GM12891 (cell line): ENCODE measurements at places on chromosomes 12 and 14.

- no peak for DNase-seq
These were observed 489.8 kb upstream of the FLRT2 start for GRCh38 chr14:85040046-85040685.

DNA sequence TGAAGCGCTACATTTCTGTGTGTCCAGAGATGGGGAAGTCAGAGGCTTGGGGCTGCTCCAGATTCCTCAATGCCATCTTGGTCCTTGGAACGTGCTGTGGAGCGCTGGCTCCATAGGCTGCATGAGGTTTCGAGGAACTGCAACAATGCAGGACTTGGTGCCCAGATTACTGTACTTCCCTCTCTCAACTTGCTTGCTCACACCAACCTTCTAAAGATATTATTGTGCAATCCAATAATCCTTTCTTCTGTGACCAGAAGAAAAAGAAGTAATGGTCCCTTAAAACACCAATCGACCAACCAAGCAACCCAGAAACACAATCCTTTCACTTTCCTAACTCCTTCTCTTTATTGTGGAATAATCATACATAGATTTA, 3.7 kb downstream of the PRICKLE1 start:
- no peak for DNase-seq

DNA sequence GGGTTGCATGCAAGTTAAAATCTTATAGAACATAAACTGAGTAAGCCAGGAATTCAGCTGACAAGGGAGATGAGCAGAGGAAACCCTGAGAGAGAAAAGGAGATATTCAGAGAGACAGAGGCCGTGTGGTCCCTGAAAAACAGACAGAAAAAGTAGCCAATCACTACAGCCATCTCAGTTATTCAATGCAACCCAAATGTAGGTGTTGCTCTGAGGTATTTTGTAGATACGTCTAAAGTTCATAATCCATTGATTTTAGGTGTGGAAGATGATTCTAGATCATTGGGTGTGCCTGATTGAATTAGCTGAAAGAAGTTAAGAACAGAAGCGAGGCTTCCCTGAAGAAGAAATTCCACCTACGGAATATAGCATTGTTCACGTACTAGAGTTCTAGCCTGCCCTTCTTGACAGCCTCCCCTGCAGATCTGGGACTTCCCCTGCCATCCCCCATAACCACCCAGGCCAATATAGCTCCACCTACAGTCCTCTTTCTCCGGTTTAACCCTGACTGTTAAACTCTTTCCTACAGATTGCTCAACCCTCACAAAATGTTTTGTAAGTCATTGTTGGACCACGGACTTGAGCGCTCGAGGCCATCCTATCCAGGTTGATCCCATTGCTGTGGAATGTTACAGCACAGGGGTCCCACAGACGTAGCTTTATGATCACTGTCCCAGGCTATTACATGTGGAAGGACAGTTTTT, 21.7 kb downstream of the AICDA start:
- peak; percentile 50 for DNase-seq

DNA sequence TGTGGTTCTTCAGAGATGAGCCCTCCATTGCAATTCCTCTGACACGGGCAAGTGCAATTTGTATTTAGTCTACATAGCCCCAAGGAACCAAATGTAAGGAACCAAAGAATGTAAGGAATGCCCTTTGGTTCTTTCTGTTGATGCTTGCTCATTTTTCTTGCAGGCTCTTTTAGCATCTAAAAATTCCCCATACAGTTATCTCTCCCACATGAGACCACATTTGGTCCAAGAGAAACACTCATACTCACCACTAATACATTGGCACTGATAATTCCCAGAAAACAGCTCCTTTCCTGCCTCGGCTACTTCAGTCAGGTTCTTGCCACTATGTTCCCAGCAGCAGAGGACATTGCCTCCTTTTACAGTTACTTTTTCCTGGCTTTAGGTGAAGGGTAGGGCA, 332.6 kb downstream of the AEBP2 start:
- no peak for DNase-seq

DNA sequence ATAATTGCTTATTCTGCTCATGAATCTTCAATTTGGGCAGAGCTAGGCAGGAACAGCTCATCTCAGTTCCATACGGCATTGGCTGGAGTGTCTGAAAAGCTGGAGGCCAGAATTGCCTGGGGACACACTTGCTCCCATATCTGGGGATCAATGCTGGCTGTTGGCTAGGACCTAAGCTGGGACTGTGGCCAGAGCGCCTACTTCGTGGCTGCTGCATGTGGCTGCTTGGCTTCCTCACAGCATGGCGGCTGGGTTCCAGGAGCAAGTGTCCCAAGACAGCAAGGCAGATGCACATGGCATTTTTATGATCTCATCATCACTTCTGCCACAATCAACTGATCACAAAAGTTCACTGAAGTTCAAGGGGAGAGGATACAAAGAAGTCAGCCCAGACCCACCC, 200.2 kb downstream of the TTC8 start:
- no peak for DNase-seq

- DNase-seq = no peak
These were observed 359.4 kb upstream of the DCN start for GRCh38 chr12:91542067-91542466.

GRCh38 chr12:71904629-71905028, 34.0 kb upstream of the TPH2 start:
- DNase-seq = no peak

DNA sequence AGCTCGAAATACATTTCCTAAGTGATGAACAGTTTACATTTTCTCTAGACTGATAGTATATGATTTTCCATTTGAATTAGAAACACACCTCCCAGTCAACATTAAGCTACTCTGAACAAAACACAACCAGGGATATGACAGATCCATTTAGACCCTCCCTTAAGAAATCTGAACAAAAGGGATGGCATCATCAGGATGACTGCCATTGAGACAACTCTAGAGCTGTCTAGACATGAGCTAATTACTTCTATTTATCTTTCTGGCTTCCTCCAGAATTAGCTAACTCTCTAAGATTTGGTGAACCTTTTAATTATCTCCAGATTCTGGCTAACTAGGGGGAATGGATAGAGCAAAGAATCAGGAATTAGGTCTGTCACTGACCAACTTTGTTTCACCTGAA, 92.9 kb upstream of the IGF1 start:
- no peak for DNase-seq

DNA sequence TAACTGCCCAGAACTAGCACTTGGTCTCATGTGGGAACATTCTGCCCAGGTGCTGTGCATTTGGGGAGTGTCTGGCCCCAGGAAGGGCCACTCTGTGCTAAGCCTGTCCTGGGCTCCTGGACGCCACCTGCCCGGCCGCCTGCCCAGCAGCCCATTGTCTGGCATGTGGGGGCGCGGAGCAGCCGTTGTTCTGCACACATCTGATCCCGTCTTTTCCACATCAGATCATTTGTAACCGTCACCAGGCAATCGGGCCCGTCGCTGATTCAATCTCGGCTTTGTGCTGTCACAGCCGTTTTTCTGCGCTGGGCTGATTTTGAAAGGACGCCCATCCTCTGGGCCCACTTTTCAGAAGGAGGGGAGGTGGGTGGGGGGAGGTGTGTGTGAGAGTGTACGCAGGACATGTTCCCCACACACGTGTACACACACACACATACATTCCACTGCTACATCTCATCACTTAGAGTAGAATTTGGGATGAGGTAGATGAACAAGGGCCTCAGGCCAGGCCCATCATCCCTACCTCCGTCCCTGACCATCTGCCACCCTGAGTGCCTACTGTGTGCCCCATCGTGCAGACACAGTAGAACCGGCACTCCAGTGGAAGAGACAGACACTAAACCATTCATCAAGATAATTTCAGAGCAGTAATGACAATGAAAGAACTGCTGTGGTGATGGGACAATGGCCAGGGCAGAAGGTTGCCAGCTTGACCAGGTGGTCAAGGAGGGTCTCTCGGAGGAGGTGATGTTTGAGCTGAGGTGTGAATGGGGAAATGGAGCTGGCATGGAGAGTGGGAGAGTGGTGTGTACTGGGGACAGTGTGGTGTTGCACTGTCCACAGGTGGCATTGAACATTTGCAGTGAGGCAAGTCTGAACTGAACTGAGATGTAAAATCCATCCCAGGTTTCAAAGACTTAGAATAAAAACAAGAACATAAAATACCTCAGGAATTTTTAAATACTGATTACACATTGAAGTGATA, 19.0 kb downstream of the FAM222A start:
- DNase-seq = no peak

- no peak for DNase-seq
These were observed 15.0 kb upstream of the TMEM30B start for GRCh38 chr14:61296151-61296550.
